ENCODE measurements at places on chromosomes 3 and 15. TPM values are rescaled to one million over a fixed set of nuclear protein-coding genes. Genes with fewer than 3 reads are reported as not detected.

- no peak for DNase-seq
Observed at GRCh38 chr15:59338414-59338813, 34.3 kb downstream of the MYO1E start.

- DNase-seq, result no peak
Observed at GRCh38 chr15:38793206-38793810, 228.7 kb upstream of the RASGRP1 start.

GRCh38 chr3:59313365-59313764 is 263.5 kb upstream of the CFAP20DC start:
- no peak for DNase-seq

DNA sequence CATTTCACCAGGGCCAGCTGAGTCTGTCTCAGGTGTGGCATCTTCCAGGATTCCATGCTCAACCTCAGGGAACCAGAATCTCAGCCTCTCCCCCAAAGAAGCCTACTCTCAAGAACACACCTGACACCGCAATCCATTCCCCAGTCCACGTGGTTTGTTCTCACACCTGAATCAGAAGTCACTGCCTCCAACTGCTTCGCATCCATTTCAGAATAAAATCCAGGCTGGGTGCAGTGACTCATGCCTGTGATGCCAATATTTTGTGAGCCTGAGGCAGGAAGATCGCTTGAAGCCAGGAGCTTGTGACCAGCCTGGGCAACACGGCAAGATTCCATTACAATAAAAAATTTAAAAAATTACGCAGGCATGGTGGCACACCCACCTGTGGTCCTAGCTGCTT is 212.2 kb downstream of the FOXP1 start:
- DNase-seq, result no peak

DNA sequence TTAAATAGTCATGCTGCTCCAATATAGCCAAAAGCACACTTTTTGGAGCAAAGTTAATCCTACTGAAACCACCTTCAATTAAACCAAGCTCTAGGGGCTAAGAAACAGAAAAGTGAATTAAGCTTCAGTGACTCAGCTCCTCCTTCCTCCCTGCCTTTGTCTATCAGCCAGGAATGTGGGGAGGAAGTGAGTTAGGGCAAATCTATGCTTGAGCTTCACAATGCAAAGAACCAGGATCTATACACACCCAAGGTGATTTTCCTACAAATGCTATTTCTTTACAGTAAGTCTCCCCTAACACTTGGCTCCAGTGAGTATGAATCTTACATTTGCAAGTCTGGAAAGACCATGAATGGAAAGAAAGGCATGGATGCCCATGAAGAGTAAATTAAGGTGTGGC is 212.1 kb downstream of the P3H2 start:
- no peak for DNase-seq

DNA sequence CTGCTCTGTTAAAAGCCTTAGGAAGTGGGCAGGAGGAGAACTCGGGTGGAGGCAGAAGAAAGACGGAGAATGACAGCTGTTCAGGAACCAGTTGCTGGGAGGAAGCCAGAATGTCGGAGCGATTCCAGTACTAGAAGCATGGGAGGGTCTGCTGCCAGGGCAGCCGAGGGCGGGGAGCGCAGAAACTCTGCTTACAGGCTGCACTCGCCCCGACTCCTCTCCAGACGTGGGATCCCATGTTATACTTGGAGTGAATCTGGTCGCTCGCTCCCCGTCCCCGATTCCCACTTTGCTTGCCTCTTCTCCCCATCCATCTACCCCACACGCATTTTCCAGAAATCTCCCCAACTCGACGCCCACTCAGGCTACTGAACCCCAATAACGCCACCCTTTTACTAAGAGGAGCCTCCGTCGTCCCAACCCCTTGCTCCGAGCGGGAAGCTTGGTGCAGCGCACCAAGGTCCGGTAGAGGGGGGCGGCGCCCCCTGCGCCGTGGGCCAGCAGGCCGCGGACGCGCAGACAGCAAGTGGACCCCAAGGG is 665 bp downstream of the GATM start:
- no peak for DNase-seq

GRCh38 chr3:183428447-183429211 is at the start of gene MCF2L2:
TSS of gene MCF2L2 (minus strand) at chr3:183428619. CDS start at chr3:183427977, 642 bp downstream.
- DNase-seq, result no peak

DNA sequence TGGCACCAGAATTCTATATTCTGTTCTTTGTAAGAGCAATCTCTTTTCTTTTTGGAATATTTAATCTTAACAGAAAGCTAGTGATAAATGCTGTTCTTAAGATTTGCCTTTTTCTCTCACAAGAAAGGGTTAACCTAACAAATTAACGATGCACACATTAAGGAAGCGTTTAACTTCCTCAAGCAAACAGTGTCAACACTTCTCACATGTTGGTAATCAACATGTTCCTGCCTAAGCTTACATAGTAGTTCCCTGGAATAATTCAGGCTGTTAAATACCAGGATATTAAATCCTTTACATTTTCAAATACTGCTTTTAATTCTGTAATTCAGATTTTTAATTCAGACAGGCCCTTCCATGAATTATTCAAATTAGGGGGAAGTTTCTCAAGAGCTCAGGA is 67.4 kb upstream of the RPL35A start:
- DNase-seq, result no peak

GRCh38 chr3:33879540-33879939 is 81.1 kb downstream of the PDCD6IP start:
- no peak for DNase-seq

DNA sequence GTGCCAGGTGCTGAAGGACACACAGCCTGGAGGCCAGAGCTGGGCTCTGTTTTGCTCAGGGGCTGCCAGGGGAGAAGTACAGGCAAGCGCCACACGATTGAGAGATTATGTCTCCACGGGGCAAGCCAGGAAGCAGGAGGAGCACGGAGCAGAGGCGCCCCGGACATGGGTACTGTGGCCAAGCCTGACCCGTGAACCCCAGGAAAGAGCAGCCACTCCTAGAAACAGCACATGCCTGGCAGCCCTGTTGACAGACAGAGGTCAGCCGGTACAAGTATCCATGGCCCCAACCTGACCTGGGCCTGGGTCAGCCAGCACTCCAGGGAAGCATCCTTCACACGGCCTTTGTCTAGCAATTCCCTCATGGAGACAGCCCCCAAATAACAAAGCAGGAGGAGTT is 89.4 kb downstream of the ADAMTS17 start:
- no peak for DNase-seq

GRCh38 chr3:114745322-114746240 is 401.5 kb downstream of the ZBTB20 start:
- DNase-seq, result no peak

GRCh38 chr3:106160396-106160795 is 291.6 kb upstream of the CBLB start:
- no peak for DNase-seq

GRCh38 chr3:110526777-110527727 is 544.6 kb upstream of the NECTIN3 start:
- DNase-seq, result no peak

GRCh38 chr3:9945358-9945757 is 6.8 kb downstream of the PRRT3 start:
- no peak for DNase-seq

- no peak for DNase-seq
Observed at GRCh38 chr15:66089049-66089448, 164.5 kb downstream of the MEGF11 start.

- DNase-seq, result no peak
Observed at GRCh38 chr3:36874424-36874823, 70.4 kb downstream of the TRANK1 start.

- peak; percentile 88 for DNase-seq
Observed at GRCh38 chr15:58331913-58332675, 99.7 kb upstream of the LIPC start.

DNA sequence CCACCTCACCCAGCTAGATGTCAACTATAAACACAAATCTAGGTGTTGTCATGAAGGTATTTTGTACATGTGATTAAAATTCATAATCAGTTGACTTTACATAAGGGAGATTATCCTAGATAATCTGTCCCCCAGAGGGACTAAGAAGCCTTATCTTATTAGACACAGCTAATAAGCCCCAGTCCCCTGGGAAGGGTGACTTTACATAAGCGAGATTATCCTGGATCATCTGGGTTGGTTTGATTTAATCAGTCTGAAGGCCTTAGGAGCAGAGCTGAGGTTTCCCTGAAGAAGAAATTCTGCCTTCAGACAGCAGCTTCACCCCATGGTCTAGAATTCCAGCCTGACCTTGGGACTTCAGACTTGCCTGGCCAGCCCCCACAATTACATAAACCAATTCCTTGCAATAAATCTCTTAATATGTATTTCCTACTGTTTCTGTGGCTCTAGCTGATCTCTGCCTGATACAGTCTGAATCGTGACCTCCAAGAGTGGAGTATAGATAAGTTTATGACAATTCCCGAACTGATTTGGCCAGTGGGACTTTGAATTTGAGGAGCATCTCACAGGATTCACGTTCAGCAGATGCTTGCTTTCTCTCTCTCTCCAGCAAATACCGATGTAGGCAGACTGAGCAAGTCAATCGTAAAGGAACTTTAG is 66.5 kb downstream of the MRPL46 start:
- DNase-seq, result no peak

DNA sequence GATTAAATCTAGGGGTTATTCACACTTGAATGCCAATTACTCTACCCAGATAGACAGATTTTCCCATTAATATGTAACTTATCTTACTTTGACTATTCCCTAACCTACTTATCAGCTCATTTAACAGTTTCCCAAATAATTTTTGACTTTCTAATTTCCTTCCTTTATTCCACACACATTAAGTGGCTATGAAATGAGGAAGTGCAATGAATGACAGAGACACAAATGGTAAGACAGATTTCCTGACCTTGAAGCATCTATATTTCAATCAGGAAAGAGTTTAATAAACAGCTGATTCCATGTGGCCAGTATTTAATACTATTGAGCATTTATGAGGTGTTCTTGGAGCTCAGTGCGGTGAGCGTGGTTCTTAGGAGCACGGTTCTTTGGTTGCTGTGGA is 78.8 kb downstream of the SLC7A14 start:
- DNase-seq, result no peak

- no peak for DNase-seq
Observed at GRCh38 chr15:68620721-68621527, 42.1 kb downstream of the CORO2B start.

GRCh38 chr3:159280386-159281191 is 478.7 kb downstream of the MFSD1 start:
- DNase-seq, result no peak

DNA sequence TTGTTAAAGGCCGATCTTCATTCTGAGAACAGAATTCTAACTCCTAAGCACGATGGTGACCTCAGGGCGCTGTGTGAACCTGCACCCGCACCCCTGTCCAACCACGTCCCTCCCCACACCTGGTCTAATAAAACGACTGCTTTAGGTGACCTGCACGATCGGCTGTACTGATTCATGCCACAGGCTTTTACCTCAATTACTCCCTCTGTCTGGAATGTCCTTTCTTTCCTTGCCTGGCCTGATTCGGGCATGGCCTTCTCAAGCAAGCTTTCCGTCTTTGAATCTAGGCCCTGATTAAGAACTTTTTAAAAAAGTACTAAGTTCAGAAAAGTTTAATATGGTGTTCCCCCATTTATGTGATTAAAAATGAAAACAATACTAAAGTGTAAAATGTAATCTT is 842 bp upstream of the U2SURP start:
- no peak for DNase-seq

GRCh38 chr3:138806376-138807080 is 28.2 kb downstream of the PIK3CB start:
- no peak for DNase-seq

GRCh38 chr3:50010959-50011358 is 71.0 kb downstream of the RBM6 start:
- DNase-seq, result no peak

DNA sequence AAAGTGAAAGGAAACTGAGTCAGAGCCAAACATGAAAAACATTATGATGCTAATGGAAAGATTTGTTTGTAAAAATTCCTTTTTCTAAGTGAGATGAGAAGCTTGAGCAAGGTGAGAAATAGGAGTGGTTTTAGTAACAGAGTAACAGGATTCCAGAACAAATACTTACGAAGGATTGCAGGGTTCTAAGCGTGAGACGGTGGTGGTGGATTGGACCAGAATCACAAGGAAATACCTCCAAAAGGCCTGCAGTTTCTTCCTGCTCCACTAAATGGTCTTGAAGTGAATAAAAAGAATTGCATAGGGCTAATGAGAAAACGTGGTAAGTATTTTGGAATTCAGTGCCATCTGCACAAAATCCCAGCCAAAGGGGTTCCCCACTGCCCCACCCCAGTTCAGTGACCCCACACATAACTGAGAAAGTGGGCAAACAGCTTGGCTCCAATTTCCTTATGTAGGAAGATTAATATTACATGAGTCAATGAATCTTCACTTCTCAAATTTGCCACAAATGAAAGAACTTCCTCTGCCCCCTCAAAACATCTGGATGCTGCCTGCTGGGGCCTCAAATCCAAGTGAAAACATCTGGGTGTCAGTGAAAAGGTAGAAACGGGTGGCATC is 283.8 kb upstream of the NR2F2 start:
- DNase-seq, result no peak

- no peak for DNase-seq
Observed at GRCh38 chr3:16849229-16849628, 35.5 kb upstream of the PLCL2 start.

- peak; percentile 72 for DNase-seq
Observed at GRCh38 chr15:44536302-44536961, 515 bp upstream of the EIF3J start.

The MME gene
- 446 TPM for polyA plus RNA-seq

The ANKRD34C gene
- polyA plus RNA-seq, result 0.10 TPM

The GNL3 gene
- 107 TPM for polyA plus RNA-seq

The FAM174B gene
- polyA plus RNA-seq, result 31.9 TPM

The SCN11A gene
- 0.54 TPM for polyA plus RNA-seq

The PIGBOS1 gene
- 15.2 TPM for polyA plus RNA-seq

The TGM5 gene
- polyA plus RNA-seq, result not detected

The AGBL1 gene
- polyA plus RNA-seq, result 0.10 TPM

The RGMA gene
- 8.1 TPM for polyA plus RNA-seq

The ZBED2 gene
- polyA plus RNA-seq, result 0.31 TPM

The PIF1 gene
- polyA plus RNA-seq, result 8.1 TPM

The PLA2G4B gene
- 5.5 TPM for polyA plus RNA-seq

The FOXL2 gene
- polyA plus RNA-seq, result not detected

The EFHB gene
- polyA plus RNA-seq, result 5.2 TPM

The SEMA5B gene
- polyA plus RNA-seq, result 17.5 TPM
